Natural killer cell (primary cell): ENCODE measurements at places on chromosomes 11 and 22. TPM values are rescaled to one million over a fixed set of nuclear protein-coding genes. Genes with fewer than 3 reads are reported as not detected.
A peak's percentile ranks its signal among the peaks of the same experiment; 100 is the strongest.

GRCh38 chr11:84724256-84724655 is 902.9 kb downstream of the DLG2 start:
- no peak for DNase-seq

DNA sequence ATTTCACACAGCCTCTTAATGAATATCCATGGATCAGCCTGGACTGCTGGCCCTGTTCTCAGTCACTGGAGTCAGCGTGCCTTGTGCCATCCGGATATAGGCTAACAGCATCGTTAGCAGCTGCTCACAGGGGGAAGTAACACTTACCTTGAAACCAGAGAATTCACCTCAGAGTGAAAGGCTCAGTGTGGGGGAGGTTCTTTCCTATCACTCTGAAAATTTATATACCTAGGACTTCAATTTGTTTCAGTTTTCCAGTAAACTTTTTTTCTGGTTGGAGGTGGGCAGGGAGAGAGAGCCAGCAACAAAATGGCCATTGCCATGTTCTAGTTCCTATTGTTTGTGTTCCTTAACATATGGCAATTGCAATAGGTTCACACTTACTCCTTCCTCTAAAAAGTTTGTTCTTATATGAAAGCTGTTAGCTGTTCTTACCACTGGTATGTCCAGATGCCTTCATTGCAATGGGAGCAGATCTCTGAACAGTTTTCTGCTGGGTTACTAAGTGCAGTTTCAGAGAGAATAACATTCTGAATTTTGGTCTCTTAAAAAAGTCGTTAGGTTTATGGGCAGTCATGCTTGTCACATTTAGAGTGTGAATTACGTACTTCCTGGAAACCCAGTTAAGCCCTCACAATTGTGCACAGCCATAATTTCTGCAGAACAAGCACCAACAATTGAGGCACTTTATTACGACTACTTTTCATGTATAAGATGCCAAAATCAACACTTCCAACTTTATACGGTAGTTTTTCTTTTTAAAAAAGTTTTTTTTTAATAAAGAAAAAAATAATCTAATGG is 247.6 kb downstream of the CADM1 start:
- peak; percentile 65 for DNase-seq

Gene KCNQ1OT1
- total RNA-seq: 0.78 TPM

Gene ROM1
- total RNA-seq: 3.9 TPM

Gene OR8G1
- total RNA-seq: not detected
